Glutamatergic neuron (in vitro differentiated cells): ENCODE measurements at places on chromosomes 1 and 21.

DNA sequence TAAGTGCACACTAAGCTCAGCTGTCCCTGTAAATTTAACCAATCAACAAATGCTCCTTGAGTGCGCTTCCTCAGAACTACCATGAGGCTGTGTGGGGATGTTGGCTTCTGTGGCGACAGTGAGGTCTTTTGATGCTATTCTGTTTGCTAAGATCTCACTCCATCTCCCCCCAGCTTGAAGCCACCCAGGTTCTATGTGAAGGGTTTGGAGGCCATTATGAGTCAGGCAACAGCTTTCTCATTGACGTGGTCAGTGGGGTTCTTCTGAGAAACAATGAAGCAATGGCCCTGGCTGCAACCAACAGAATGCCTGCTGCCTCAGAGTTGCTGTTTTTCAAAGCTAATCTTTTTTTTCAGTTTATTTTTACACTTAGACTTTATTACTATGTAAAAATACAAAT, 205.5 kb downstream of the PTBP2 start:
- no peak overlapping the region for H3K4me3 ChIP-seq
- H3K4me1 ChIP-seq = peaks cover 2% of the 10 kb centered on the region
- no peaks in the 10 kb centered on the region for H3K36me3 ChIP-seq
- no peaks in the 10 kb centered on the region for H3K27me3 ChIP-seq

DNA sequence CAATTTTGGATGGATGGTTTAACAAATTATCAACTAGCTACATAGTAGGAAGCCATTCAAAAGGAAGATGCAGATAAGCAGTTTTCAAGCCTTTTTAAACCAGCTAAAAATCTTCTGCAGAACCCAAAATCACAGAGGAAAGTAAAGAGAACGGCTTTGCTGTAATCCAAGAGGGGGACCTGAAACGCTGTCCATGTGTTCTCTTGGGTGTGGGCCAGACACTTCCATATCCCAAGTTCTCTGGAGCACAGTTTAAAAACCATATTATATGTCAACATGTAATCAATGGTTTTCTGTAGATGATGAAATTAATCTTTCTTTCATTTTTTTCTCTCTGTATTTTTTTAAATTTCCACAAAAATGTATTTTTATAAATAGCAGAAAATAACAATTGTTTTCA, 90.5 kb downstream of the SELENOF start:
- H3K36me3 ChIP-seq = no peaks in the 10 kb centered on the region
- H3K4me1 ChIP-seq = no peaks in the 10 kb centered on the region
- H3K27ac ChIP-seq = no peak overlapping the region
- H3K4me3 ChIP-seq = no peak overlapping the region

DNA sequence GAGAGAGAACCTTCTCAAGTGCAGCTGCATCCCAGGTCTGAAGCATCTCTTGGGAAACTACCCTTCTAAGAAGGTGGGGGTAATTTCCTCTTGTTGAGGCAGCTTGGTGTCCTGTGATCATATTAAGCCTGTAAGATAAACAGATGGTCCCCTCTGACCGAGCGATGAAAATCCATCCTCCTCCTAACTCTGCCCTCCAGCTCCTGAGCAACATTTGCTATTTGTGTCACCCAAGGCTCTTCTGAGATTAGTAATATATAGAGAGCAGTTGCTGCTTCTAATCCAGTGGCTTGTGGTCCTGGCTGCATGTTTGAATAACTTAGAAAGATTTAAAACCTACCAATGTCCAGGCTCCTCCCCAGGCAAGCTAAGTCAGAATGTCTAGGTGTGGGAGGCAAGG, 123.7 kb downstream of the DISC1 start:
- H3K4me1 ChIP-seq = no peaks in the 10 kb centered on the region
- no peak overlapping the region for H3K4me3 ChIP-seq
- no peak overlapping the region for H3K27ac ChIP-seq

GRCh38 chr1:6075748-6076147, 30.1 kb downstream of the KCNAB2 start:
- no peak for DNase-seq
- H3K4me3 ChIP-seq = no peak overlapping the region
- H3K27me3 ChIP-seq = peaks cover 9% of the 10 kb centered on the region
- no peak overlapping the region for H3K27ac ChIP-seq
- H3K4me1 ChIP-seq = peaks cover 7% of the 10 kb centered on the region
- H3K36me3 ChIP-seq = no peaks in the 10 kb centered on the region

- no peaks in the 10 kb centered on the region for H3K27me3 ChIP-seq
- no peak overlapping the region for H3K27ac ChIP-seq
- DNase-seq = no peak
- no peaks in the 10 kb centered on the region for H3K36me3 ChIP-seq
- H3K4me1 ChIP-seq = no peaks in the 10 kb centered on the region
These were observed 18.4 kb upstream of the DESI2 start for GRCh38 chr1:244634546-244634945.
